Heart right ventricle (tissue), 16 donors: ENCODE measurements at places on chromosomes 1 and 21.
A peak's percentile ranks its signal among the peaks of the same experiment; 100 is the strongest.

- DNase-seq: no peak
These were observed 493.8 kb upstream of the CHRM3 start for GRCh38 chr1:238892612-238893011.

DNA sequence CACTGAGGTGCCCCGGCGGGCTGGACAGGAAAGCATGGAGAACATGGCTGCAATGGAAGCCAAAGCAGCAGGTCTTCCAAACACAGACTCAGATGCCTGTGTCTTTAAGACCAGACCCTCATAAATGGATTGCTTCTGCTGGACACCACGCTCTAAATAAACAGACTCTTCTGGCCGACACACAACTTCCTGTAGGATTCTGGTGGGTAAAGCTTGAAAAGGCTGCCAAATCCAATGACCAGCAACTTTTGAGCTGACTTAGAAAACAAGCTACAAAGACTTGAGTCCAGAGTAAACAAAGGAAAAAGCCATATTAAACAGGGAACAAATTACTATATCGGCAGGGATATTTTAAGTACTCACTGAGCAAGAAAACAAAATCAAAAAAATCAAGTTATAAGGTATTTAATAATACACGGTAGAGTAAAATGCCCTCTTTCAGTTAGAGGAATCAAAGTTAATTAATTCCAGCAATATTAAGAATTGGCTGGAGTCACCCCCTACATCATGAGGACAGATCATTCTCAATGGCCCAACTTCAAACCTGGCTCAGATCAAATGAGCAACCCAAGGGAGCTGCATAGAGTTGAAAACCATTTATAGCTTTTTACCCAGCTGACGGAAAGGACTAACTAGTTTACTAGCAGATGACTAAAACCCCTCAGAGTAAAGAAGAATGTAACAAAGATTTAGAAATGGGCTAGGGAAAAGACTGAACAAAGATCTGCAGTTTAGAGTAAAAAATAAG is 102.4 kb downstream of the TGFBR3 start:
- DNase-seq: no peak

- DNase-seq: no peak
These were observed 108.2 kb upstream of the COL6A1 start for GRCh38 chr21:45873418-45873817.

GRCh38 chr1:155598842-155599331 is 11.1 kb upstream of the MSTO1 start:
- DNase-seq: no peak

GRCh38 chr21:26632691-26633090 is 59.6 kb upstream of the CYYR1 start:
- DNase-seq: no peak

GRCh38 chr1:219582296-219582695 is 30.6 kb downstream of the ZC3H11B start:
- DNase-seq: no peak

DNA sequence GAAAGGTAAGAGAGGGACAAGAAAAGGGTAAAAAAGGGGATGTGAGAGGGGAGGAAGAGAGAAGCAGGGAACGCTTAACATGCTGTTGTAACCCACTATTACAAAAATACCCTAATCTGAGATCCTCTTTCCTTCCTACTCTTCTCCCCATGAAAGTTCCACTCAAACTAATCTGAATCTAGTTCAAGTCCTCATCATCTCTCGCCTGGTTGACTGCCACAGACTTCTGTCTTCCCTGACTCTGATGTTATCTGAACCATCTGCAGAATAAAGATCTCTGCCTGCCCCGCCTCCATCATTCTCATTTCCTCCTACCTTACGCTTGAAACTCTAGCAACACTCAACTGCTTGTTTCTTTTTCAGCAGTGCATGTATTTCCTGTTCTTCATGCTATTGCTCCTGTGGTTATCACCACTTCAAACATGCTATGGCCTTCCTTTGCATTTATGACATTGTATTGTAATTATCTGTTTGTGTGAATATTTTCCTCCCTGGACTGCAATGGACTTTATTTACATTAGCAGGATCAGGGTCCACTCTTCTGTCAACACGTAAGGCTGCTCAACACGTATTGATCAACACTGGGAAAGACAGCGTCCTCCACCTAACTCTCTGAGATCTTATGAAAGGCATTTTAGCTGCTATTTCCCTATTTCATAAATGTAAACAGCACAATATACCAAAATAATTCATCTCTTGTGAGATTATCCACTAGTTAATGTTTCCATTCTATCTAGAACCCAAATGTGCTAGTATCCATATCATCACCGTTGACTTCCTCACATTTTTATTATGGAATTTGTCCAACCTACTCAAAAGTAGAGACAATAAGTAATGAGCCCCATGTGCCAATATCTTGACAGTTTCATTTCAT is 215.5 kb upstream of the USP25 start:
- DNase-seq: no peak

DNA sequence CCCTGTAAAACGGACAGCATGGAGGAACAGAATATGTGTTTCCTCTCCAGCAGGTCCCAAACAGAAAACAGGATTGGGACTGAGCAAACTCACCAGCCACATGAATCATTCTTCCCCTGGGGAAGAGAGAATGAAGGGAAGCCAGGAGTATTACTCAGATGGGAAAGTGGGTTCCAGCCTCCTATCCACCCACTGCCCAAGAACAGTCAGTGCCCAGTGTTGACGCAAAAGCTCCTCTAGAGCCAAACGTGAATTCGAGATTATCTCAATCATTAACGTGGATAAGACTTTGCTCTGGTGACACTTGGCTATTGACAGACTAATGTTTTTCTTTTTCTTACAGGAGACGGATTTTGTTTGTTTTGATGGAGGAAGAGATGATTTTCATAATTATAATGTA is 9.3 kb downstream of the MIA3 start:
- peak; percentile 7 for DNase-seq

GRCh38 chr1:108617008-108617723 is 43.7 kb downstream of the HENMT1 start:
- no peak for DNase-seq

- no peak for DNase-seq
These were observed 30.6 kb downstream of the RGS2 start for GRCh38 chr1:192839162-192840066.

DNA sequence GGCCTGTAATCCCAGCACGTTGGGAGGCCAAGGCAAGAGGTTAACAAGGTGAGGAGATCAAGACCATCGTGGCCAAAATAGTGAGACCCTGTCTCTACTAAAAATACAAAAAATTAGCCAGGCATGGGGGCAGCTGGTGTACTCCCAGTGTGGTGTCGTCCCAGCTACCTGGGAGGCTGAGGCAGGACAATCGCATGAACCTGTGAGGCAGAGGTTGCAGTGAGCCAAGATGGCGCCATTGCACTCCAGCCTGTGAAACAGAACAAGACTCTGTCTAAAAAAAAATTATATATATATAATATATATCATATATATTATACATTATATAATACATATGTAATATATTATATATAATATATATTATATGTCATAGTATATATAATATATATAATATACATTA is 249.2 kb upstream of the TPTE start:
- DNase-seq: no peak

DNA sequence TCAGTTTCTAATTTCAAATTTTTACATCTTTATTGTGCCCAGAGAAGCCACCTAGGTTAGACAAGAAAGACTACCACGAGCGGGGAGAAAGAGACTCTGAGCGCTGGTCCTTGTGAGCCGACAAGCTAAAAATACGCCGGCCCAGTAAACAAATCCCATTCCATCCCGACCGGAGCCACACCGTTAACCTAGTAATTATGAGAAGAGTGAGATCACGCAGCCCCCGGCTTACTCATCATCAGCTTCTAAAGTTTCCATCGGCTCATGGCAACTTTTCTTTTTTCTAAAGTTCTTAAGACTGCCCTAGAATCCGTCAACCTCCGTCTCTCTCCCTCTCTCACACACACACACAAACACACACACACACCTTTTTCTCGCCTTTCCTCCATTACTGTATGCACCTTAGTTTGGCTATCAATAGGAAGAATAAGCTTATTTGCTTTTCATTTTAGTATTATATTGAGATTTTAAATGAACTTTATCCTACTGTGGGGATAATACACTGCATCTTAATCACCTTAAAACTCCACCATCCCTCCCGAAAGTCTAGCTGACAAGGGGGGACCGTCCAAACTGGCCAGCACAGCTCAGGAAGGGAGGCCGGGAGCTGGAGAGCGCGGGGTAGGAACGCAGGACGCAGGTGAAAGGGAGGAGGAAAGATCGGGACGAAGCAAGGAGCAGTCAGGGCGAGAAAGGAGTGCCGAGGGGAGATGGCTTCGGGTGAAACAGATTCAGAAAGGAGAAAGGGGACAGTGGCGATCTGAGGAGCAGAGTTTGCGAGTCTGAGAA is 728 bp downstream of the OTUD7B start:
- peak; percentile 38 for DNase-seq

GRCh38 chr1:101379950-101380349 is 143.1 kb downstream of the S1PR1 start:
- no peak for DNase-seq

DNA sequence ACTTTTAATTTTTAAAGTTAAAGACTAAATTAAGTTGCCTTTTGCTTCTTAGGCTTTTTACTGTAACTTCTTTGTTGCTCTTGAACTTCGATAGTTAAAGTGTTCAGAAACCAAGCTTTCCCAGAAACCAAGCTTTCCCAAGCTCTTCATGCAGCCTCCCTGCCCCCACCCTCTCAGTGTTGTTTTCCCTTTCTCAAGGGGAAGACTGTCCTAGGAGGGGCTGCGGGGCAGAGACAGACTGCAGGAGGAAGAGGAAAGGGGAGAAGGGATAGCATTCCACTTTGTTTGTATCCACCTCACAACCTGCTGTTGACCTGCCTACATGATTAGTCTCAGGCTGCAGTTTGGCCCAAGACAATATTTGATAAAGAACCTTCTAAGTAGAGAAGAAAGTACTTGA is 39.0 kb upstream of the DIPK1A start:
- DNase-seq: no peak

GRCh38 chr1:4652631-4653327 is 1.6 kb upstream of the AJAP1 start:
- peak; percentile 57 for DNase-seq

DNA sequence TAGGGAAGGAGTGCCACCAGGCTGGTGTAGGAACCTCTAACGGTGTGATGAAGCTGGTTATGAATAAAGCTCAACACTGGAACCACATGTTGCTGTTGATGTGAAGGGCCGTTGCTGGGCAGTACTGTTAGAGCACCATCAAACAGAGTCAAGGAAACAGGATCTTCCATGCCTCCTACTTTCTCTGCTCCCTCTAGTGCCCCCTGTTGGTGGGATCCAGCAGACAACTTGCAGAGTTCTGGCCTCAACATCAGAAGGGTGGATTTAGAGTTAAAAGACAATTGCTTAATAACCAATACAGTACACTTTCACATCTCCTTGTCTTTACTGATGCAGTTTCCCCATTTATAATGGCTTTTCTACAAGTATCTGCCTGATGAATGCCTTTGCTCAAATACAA is 336.4 kb downstream of the NTNG1 start:
- DNase-seq: no peak

DNA sequence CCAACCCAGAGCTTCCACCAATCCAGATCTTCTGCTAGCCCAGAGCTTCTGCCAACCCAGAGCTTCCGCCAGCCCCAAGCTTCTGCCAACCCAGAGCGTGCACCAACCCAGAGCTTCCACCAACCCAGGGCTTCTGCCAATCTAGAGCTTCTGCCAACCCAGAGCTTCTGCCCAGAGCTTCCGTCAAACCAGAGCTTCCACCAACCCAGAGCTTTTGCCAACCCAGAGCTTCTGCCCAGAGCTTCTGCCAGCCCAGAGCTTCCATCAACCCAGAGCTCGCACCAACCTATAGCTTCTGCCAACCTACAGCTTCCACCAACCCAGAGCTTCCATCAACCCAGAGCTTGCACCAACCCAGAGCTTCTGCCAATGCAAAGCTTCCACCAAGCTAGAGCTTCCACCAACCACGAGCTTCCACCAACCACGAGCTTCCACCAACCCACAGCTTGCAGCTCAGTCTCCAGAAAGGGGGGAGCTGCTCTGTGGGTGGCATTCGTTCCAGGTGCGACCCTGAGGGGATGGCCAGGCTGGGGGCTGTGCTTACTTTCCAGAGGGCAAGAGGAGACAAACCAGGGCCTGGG is 23.8 kb downstream of the CRYAA start:
- no peak for DNase-seq

- peak; percentile 84 for DNase-seq
These were observed 38.7 kb upstream of the NEK7 start for GRCh38 chr1:198118134-198118533.

DNA sequence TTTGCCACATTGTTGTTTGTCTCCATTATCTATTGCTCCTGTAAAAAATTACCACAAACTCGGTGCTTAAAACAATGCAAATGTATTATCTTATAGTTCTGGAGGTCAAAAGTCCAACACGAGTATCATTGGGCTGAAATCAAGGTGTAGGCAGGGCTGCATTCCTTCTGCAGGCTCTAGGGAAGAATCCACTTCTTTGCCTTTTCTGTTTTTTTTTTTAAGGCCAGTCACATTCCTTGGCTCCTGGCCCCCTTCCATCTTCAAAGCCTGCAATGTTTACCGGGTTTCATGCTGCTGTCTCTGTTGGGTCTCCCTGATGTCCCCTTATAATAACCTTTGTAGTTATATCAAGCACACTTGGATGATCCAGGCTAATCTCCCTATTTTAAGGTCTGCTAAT is 212.7 kb downstream of the PTBP2 start:
- DNase-seq: no peak

GRCh38 chr1:28807046-28807445 is 4.9 kb upstream of the OPRD1 start:
- DNase-seq: no peak

DNA sequence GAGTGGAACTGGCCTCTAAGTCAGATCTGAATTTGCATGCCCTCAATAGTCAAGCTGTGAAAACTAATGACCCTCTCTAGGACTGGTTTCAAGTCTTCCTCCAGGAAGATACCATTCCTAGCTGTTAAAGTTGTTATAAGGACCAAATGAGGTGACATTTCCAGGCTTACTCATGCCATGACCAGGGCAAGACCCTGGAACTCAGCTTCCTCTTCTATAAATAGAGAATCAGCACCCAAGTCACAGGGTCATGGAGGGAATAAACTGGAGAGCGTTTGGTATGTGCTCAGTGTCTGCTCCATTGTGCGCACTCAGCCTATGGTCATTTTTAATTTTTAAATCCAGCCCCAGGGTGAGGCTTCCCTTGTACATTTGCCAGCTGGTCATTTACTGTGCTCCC is 2.5 kb downstream of the S100A9 start:
- no peak for DNase-seq

- no peak for DNase-seq
These were observed 451 bp downstream of the CHD5 start for GRCh38 chr1:6179564-6180175.

DNA sequence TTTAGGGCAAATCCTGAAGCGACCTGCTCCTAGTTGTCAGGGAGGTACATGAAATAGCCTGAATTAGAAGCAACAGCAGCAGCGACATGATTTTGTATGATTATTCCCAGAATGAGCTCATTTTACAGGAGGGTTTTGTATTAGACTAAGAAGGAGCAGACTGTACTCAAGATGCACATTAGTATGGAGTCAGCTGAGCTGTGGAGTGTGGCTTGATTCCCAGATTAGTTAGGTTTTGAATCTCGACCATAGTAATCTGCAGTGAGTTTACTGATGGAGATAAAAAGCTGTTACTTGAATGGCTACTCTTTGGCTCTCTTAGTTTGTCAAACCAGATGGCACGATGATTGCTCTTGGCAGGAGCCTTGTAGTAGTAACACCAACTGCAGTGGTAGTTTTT is 143.1 kb downstream of the PHTF1 start:
- DNase-seq: no peak
